Uterus (tissue), 4 donors: ENCODE measurements at places on chromosomes 3 and 15.

DNA sequence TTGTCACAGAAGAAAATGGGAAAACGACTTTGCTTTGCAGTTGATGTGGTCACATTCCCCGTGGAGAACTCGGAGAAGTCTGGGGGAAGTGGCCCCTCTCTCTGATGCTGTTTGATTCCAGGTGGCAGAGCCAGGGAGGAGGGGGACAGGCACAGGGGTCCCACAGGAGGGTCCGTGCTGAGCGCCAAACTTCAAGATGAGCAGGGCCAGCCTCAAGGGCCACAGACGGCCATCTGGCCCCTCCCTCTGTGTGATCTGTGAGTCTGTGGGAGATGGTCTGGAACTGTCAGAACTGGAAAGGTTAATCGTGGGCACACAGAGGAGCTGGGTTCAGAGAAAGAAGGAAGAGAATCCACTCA is 23.1 kb upstream of the CORO2B start:
- peaks cover 8% of the 10 kb centered on the region for H3K4me1 ChIP-seq
- no peaks in the 10 kb centered on the region for H3K27me3 ChIP-seq
- no peak for DNase-seq
- H3K27ac ChIP-seq: no peak overlapping the region
- H3K4me3 ChIP-seq: no peak overlapping the region

GRCh38 chr3:71681224-71681668 is 44.0 kb downstream of the EIF4E3 start:
- no peaks in the 10 kb centered on the region for H3K4me1 ChIP-seq
- H3K27ac ChIP-seq: peak overlapping the region; percentile 63
- peak; percentile 59 for DNase-seq
- no peaks in the 10 kb centered on the region for H3K27me3 ChIP-seq

DNA sequence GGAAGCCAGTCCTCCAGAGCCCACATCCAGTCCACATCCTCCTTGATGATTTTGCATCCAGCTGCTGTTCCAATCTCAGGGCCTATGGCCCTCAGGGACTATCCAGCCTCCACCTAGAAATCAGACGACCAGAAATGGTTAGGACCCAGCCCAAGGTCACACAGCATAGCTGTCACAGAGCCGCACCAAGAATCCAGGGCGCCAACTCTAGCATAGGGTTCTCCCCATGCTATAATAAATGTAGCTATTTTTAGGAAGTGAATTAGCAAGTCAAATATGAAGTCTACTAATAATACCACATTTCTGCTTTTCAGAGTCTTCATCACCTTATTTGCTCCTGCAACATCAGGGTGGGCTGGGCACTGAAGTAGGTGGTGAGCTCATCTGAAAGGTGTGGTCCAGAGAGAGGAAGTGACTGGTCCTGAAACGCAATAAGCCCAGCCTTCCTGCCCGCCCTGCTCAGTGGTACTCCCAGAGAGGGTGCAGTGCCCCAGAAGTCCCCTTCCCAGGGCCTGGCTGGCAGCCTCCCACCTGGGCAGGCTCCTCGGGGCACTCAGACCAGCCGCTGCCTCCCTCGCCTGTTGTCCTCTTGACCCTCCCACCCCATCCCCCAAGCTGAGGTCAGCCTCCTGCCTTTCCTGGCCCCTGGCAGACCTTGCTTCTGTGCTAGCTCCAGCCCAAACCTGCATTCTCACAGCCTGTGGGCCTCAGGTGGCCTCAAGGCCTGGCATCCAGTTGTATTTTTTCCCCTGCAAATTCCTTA is 17.6 kb upstream of the CYP11A1 start:
- H3K27ac ChIP-seq: peak overlapping the region; percentile 59
- H3K36me3 ChIP-seq: no peaks in the 10 kb centered on the region
- no peaks in the 10 kb centered on the region for H3K27me3 ChIP-seq
- H3K4me1 ChIP-seq: no peaks in the 10 kb centered on the region
- H3K4me3 ChIP-seq: no peak overlapping the region

- H3K4me1 ChIP-seq: no peaks in the 10 kb centered on the region
- no peak for DNase-seq
- peak overlapping the region; percentile 94 for H3K27ac ChIP-seq
- peak overlapping the region; percentile 0 for H3K4me3 ChIP-seq
- H3K36me3 ChIP-seq: no peaks in the 10 kb centered on the region
Observed at GRCh38 chr3:152196782-152197181, 71.9 kb upstream of the MBNL1 start.

GRCh38 chr3:78091478-78092119 is 1051.7 kb downstream of the ROBO2 start:
- DNase-seq: no peak
- H3K4me3 ChIP-seq: no peak overlapping the region
- H3K4me1 ChIP-seq: no peaks in the 10 kb centered on the region

DNA sequence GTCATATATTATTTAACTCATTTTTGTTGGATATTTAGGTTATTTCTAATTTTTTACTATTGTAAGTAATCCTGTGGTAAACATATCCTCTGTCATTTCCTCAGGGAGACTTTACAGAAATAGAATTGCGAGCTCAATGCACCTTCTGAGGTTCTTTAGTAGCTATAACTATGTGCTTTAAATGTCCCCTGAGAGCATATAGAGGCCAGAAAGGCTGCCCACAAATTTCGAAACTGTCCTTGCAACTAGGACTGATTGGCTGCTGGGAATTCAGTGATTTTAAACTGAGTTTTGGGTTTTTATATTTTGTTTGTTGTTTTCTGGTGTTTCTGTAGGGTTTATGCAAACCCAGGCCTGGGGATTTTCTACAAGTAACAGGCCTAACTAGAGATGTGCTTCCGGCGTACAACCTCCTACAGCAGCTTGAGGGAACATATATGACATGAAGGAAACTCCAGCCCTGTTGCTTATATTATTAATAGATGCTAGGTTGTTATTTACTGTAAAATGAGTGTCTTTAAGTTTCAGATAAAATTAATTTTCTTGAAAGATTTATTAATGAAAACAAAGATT is 29.1 kb upstream of the P4HTM start:
- H3K4me1 ChIP-seq: no peaks in the 10 kb centered on the region
- DNase-seq: no peak
- H3K4me3 ChIP-seq: no peak overlapping the region
- H3K36me3 ChIP-seq: no peaks in the 10 kb centered on the region
- no peaks in the 10 kb centered on the region for H3K27me3 ChIP-seq

GRCh38 chr3:23713641-23714040 is 92.1 kb upstream of the UBE2E1 start:
- no peaks in the 10 kb centered on the region for H3K4me1 ChIP-seq
- no peak overlapping the region for H3K27ac ChIP-seq
- no peaks in the 10 kb centered on the region for H3K36me3 ChIP-seq
- H3K4me3 ChIP-seq: no peak overlapping the region
- no peaks in the 10 kb centered on the region for H3K27me3 ChIP-seq
- no peak for DNase-seq

- H3K36me3 ChIP-seq: no peaks in the 10 kb centered on the region
- H3K4me3 ChIP-seq: no peak overlapping the region
- H3K27ac ChIP-seq: no peak overlapping the region
- H3K4me1 ChIP-seq: no peaks in the 10 kb centered on the region
- no peaks in the 10 kb centered on the region for H3K27me3 ChIP-seq
Observed at GRCh38 chr15:57671636-57672035, 34.9 kb upstream of the POLR2M start.

DNA sequence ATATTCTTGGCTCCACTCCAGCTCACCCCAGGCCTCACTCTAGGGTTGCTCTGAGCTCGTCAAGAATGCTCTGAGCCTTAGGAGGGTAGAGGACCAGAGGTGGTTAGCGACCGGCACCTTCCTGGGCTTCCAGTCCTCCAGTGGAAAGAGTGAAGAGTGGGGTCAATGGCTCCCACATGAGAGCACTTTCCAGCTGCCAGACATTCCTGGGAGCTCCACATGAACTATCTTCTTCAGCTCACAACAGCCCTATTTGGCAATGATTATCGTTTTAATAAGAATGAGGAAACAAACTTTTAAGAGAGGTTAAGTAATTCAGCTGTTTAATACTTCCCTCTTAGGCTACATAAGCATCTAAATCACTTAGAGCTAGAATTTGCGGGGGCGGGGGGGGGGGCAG is 139.3 kb downstream of the STT3B start:
- H3K4me3 ChIP-seq: no peak overlapping the region
- H3K27ac ChIP-seq: no peak overlapping the region
- no peaks in the 10 kb centered on the region for H3K36me3 ChIP-seq
- no peak for DNase-seq
- H3K4me1 ChIP-seq: peaks cover 4% of the 10 kb centered on the region

DNA sequence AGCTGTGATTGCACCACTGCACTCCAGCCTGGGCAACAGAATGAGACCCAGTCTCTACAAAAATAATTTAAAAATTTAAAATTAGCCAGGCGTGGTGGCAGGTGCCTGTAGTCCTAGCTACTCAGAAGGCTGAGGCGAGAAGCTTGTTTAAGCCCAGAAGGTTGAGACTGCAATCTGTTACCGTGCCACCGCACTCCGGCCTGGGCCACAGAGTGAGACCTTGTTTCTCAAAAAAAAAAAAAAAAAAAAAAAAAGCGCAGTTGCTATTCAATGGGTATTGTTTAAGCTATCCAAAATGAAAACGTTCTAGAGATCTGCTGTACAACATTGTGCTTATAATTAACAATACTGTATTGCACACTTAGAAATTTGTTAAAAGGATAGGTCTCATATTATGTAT is 24.0 kb downstream of the ZNF148 start:
- H3K4me1 ChIP-seq: no peaks in the 10 kb centered on the region
- no peaks in the 10 kb centered on the region for H3K36me3 ChIP-seq
- H3K4me3 ChIP-seq: no peak overlapping the region
- no peaks in the 10 kb centered on the region for H3K27me3 ChIP-seq

- no peaks in the 10 kb centered on the region for H3K36me3 ChIP-seq
- H3K4me1 ChIP-seq: no peaks in the 10 kb centered on the region
- H3K27me3 ChIP-seq: no peaks in the 10 kb centered on the region
- no peak overlapping the region for H3K4me3 ChIP-seq
- no peak overlapping the region for H3K27ac ChIP-seq
- no peak for DNase-seq
Observed at GRCh38 chr15:60875681-60876080, 353.4 kb downstream of the RORA start.

- no peaks in the 10 kb centered on the region for H3K36me3 ChIP-seq
- no peak overlapping the region for H3K4me3 ChIP-seq
- H3K27ac ChIP-seq: no peak overlapping the region
- no peak for DNase-seq
- H3K27me3 ChIP-seq: no peaks in the 10 kb centered on the region
Observed at GRCh38 chr3:133138017-133138416, 99.8 kb downstream of the TMEM108 start.

- no peaks in the 10 kb centered on the region for H3K36me3 ChIP-seq
- no peak for DNase-seq
- no peak overlapping the region for H3K27ac ChIP-seq
- no peak overlapping the region for H3K4me3 ChIP-seq
- no peaks in the 10 kb centered on the region for H3K27me3 ChIP-seq
- H3K4me1 ChIP-seq: no peaks in the 10 kb centered on the region
Observed at GRCh38 chr3:132205609-132206008, 111.6 kb upstream of the ACP3 start.

DNA sequence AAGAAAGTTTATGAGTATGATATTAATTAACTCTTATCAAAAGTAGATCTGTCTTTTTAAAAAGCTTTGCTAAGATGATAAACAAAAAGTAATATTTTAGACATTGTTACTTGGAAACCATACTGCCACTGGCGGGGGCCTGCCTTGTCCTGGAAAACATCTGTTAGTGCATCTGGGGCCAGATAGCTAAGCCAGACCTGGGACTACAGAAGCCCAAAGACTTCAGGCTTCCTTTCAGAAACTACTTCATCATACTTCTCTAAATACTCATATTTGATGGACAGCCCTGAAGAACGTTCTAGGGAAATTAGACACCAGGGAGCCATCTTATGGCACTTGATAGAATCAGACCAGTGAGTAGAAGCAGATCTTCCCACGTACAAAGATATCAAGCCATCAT is 795.4 kb upstream of the SEMA6D start:
- H3K27ac ChIP-seq: no peak overlapping the region
- no peaks in the 10 kb centered on the region for H3K4me1 ChIP-seq
- no peaks in the 10 kb centered on the region for H3K27me3 ChIP-seq
- DNase-seq: no peak
- no peak overlapping the region for H3K4me3 ChIP-seq

- DNase-seq: no peak
- no peak overlapping the region for H3K27ac ChIP-seq
- H3K4me3 ChIP-seq: no peak overlapping the region
- no peaks in the 10 kb centered on the region for H3K36me3 ChIP-seq
- no peaks in the 10 kb centered on the region for H3K4me1 ChIP-seq
- no peaks in the 10 kb centered on the region for H3K27me3 ChIP-seq
Observed at GRCh38 chr3:175941352-175941751, 1082.2 kb downstream of the NAALADL2 start.

DNA sequence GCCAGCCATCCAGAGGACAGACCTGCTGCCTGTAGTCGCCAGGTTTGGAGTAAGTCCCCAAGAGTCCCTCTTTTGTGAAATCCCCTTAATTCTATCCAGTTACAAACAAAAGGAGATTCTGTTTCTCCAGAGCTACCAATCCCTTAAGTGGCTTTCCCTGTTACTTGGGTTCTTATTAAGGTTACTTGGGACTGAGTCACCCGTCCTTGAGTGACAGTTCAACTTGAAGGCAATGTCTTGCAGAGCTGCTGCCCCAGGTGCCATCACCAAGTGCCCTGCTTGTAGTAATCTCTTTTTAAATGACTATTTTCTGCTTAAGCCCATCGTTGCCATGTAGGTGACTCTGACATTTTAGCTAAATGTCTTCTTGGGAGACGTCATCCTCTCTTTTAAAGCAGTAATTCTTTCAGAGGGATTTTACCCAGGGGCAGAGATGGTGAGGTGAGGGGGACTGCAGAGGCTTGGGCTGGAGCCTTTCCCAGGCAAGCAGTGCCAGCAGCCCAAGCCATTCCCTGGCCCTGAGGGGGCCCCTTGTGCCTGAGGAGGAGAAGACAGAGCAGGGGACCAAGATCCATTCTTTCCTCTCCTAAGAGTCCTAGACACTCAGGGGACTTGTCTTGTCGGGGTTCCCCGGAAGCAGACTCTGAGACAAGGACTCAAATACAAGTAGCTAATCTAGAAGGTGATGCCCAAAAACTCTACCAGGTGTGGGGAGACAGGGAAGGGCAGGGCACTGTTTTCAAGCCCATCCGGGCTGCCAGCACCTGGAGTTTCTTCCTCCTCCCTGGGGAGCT is 253.7 kb downstream of the PLCL2 start:
- DNase-seq: no peak
- H3K27me3 ChIP-seq: no peaks in the 10 kb centered on the region
- no peaks in the 10 kb centered on the region for H3K4me1 ChIP-seq

DNA sequence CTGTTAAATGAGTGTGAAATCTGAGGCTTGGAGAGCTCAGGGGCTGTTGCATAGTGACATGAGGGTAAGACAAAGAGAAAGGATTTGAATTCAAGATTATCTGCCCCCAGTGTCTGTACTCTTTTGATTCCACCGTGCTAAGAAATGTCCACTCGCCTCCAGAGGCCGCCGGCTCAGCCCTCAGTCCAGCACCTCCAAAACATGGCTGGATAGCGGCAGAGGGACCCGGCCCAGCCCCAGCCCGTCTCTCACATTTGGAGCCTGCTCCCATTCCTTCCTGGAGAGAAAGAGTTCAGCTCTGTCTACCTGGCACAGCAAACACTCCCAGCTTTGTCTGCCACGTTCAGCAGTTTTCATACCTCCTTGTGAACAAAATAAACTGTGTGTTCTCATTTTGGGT is 84.8 kb upstream of the IQSEC1 start:
- H3K27me3 ChIP-seq: no peaks in the 10 kb centered on the region
- H3K27ac ChIP-seq: no peak overlapping the region
- no peak overlapping the region for H3K4me3 ChIP-seq
- no peaks in the 10 kb centered on the region for H3K36me3 ChIP-seq
- DNase-seq: no peak
